Stimulated activated CD4-positive, alpha-beta T cell treated with anti-CD3 and anti-CD28 coated beads, Interleukin-1b, Interleukin-23, amount 100 ng/mL, for 4 hours (primary cell): ENCODE measurements at places on chromosomes 6 and 20.

DNA sequence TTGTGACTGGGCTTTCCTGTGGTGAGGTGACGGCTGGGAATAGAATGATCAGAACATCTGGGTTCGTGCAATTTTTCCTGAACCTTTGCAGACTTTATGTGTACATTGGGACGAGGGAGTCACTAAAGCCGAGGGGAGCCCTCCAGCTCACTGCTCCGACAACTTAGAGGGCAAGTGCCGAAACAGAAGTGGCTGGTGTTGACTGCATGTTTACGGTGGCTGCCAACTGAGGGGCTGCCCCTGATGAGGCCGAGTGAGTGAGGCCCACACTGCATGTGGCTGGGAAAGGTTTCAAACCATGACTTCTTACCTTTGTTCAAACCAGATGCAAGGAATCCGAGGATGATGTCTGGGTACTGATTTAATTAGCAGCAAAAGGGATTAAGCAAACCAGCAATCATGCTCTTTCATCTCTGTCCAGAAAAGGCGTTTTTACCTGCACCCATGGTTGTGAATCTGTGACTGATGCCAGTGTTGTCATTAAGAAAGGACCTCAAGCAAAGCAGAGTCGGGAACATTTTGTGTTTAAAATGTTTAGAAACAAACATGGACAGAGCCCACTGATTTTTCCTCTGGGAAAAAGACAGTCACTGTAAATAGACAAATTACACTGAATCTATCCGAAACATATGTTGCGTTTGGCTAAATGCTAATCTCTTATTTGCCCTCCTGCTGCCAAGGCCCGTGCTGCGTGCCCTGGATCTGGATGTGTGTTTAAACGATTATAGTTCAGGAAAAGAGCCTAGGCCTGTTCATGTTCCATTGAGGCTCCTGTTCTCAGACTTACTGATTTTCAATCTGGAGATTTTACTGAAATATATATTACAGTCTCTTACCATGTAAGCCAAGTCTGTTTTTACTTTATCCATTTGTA is 105.1 kb downstream of the UST start:
- no peak for DNase-seq

DNA sequence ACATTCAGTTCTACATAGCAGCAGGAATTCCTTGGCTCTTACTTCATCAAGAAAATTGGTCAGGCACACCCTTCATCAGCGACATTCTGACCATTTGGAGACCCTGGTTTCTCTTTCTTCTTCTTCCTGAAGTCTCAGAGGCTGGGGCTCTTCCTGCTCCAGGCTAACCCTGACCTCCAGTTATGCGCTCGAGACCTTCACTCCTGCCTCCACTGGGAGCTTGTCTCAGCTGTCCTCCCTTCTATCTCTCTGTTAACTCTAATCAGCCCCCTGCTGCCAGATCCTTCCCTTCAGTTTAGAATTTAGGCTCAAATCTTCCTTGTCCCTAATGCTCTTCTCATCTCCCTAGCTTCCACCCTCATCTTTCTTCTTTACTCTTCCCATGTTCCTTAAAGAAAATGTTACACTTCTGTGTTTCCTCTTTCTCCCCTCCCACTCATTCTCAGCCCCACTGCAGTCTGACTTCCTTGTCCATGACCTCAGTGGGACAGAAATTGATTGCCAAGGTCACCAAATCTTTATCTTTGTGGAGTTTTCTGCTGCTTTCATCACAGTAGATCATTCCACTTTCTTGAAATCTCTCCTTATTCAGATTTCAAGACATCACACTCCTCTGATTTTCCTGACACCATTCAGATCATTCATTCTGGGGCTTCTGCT is 8.4 kb upstream of the HLA-DOA start:
- no peak for DNase-seq

GRCh38 chr6:35541836-35542235 is 29.1 kb upstream of the TULP1 start:
- DNase-seq: no peak

- DNase-seq: peak; percentile 37
Measured at GRCh38 chr6:38057994-38058393, 238.5 kb downstream of the ZFAND3 start.

DNA sequence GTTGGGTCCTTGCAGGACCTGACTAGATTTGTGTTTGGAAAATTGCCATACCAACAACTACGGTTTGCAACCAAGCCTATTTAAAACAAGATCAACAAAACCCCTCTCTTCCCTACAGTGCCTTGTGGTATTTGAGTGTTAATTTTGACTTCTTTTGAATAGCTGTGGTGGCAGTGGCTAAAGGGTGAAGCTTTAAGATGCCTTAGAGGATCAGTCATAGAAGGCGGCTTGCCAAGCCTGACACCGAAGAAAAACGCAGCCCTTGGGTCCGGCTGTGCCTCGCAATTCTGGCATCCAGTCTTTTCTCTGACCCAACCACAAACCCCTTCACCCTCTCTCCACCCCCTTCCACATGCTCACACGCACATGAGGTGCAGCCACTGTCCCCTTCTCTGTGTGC is 32.6 kb downstream of the BMP6 start:
- no peak for DNase-seq

DNA sequence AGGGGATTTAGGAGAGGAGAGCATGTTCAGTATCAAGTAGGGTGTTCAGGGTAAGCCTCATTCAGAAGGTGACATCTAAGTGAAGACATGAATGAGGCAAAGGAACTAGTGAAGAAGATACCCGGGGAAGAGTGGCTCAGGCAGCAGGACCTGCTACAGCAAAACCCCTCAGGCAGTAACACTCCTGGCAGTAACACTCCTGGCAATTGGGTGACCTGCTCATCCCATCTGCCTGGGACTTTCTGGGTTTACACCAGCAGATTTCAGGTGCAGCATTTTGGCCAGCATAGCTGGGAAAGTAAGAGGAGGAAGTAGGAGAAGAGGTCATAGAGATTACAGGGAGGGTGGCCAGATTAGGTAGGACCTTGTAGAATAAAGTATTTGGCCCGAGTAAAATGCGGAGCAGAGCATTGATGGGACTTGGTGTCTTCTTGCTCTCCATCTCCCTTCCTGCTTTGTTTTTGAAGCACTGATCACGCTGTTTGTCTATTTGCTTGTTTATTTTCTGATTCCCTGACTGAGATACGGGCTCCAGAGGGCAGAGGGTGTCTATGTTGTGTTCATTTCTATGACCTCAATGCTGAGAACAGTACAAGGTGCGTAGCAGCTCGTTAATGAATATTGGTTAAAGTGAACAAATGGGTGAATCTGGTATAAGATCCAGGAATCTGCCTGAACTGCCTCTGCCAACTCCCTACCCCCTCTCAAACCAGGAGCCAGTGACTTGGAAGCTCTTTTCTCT is 88.3 kb downstream of the IYD start:
- DNase-seq: no peak

DNA sequence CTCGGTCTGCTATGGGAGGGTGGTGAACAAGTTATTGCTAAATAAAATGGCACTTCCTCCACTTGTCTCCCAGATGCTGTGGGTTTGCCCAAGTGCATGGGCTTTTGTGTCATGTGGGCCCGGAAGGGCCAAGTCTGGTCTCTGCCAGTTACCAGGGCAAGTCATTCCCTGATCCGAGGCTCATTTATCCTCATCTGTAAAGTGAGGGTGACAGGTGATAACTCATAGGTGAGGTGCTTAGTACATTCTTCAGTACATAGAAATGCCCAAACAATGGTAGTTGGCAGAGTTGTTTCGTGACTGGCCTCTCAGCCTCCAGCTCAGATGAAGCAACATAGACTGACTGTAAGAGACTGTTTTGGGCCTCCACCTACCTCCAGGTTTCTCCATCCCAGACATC is 2.0 kb upstream of the MUCL3 start:
- no peak for DNase-seq

DNA sequence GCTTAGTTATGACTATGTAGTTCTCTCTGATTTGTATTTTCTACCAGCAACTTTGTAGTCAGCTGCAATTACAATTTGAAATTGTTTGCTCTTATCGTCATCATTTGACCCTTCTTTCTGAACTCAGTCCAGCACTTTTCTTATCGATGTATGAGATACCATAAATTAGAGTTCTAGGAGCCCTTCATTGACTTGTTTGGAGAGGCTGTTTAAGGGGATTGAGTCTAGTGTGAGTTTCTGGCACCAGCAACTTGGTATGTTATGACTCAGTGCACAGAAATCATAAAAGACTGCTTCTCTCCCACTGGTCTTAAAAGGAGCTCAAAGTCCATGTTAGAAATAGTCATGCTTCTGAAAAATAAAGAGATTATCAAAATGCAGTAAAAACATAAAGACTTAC is 190.3 kb downstream of the TENT5A start:
- DNase-seq: no peak

DNA sequence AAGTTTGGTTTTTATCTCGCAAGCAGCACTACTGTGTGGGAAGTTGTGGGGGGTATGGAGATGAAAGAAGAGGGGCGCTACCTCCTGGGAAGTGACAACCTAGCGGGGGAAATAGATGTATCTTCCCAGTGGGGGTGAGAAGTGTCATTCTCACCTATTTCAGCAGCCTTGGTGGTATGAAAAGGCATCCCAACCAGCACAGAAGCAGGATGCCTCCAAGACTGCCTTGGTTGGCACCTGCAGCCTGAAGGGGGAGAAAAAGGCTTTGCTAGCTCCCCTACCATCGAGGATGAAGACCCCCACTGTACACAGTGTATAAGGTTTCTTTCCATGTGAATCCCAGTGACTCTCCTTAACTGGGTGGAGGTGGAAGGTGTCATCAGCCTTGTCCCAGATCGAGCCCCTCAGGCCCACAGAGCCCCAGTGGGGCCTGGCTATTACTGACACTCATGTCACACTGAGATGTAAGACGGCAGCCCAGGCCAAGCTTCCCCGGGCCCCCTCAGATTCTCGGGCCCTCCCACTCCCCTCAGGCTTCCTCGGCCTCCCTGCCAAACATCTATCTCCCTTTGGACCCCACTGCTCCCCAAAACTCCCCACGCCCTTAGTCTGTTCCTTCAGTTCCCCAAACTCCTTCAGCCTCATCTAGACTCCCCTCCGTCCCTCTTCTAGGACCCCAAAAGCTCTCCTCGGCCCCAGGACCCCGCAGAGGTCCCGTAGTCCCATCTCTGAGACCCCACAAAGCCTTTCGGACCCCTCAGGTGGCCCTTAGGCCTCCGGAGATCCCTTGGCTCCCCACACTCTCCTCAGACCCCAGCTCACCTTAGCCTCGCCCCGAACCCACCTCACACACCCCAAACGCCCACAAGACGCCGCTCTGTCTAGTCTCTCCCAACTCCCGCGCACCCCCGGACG is 688 bp downstream of the COMMD7 start:
- peak; percentile 14 for DNase-seq

DNA sequence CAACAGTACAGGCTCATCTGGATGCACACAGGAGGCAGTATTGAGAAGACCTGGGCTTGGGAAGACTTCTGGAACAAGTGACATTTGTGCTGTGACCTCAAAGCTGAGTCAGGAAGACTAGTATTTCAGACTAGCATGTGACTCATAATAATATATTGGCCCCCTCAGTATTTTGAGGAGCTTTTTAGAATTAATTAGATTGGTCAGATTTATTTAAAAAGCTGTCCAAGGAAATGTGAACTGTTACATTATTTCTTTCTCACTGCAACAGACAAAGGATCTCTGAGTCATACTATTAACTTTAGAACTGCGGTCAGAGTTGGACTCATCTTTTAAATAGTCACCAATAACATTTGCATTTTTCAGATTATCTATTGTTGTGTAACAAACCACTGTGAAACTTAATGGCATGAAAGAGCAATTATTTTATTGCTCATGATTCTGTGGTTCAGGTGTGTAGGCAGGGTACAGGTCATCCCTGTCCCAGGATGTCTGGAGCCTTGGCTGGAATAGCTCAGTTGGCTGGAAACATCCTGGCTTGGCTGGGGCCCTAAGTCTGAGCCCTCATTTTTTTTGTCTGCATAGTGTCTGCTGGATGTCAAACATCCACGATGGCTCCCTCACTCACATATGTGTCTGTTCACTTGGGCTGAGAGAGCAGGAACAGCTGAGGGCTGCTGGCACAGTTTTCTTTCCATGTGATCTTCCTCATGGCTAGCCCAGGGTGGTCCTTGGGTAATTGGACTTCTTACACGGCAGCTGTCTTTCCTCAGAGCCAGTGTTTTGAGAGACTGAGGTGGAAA is 46.9 kb downstream of the MAP3K4 start:
- no peak for DNase-seq

- DNase-seq: no peak
Measured at GRCh38 chr6:168825226-168826077, 384.5 kb downstream of the SMOC2 start.

GRCh38 chr6:1137849-1138248 is 174.0 kb upstream of the FOXQ1 start:
- no peak for DNase-seq

DNA sequence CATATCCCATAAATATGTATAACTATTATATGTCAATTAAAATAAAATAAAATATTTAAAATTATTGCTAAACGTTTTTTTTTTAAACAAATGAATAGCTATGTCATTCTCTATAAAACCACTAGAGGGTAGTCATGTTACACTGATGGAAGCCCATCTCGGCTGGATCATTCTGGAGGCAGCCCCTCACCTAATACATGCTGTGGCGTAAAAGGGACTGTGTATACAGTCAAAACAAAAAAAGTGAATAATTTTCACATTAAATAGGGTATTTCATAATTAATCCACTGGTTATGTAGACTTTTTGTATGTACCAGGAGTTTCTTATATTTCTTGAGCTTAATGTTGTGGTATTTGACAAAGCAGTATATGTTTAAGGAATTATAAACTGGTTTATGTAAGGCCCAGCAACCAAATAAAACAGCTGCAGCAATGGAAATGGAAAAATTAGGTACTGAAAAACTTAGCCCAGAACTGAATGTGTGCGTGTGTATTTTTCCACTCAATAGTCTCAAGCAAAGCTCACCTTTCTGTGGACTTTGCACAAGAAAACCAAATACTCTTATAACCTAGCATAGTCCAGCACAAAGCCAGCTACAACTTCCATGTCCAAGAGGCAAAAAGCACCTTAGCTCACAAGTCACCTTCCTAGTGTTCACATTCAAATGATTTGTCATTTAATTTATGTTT is 81.7 kb downstream of the COL9A1 start:
- no peak for DNase-seq

DNA sequence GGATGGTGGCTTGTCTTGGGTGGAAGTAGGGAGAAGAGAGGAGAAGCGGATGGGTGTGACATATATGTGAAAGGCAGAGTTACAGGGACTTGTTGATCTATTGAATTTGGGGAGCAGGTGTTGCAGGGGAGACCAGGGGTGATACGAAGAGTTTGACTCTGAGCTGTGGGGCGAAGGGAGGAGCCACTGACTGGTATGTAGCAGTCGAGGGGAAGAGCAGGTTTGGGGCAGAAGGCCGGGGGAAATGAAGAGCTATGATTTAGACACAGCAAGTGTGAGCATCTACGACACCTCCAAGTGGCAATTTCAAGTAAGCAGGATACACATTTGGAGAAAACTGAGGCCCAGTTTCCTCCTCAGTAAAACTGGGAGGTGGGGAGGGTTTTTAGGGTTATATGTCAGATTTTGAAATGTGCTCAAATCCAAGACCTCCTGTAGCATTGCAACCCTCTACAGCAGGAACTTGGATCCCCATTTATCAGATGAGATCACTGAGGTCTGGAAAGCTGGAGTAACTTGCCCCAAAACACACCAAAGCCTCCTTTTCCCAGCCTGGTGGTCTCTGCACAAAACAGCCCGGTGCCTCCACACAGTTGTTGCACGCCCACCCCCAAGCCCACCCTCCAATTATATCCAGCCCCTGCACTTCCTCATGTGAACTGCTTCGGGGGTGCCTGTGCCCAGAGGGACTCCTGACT is 137.8 kb downstream of the PREX1 start:
- no peak for DNase-seq

- no peak for DNase-seq
Measured at GRCh38 chr6:84027340-84028181, 6.0 kb upstream of the MRAP2 start.

GRCh38 chr6:53682632-53683031 is 17.1 kb upstream of the KLHL31 start:
- no peak for DNase-seq
